D341Med (cell line): ENCODE measurements at places on chromosomes 1 and 21.

- DNase-seq, result no peak
These were observed 11.3 kb downstream of the CRABP2 start for GRCh38 chr1:156693848-156694689.

- no peak for DNase-seq
These were observed 24.6 kb downstream of the PROX1 start for GRCh38 chr1:214012418-214012817.

DNA sequence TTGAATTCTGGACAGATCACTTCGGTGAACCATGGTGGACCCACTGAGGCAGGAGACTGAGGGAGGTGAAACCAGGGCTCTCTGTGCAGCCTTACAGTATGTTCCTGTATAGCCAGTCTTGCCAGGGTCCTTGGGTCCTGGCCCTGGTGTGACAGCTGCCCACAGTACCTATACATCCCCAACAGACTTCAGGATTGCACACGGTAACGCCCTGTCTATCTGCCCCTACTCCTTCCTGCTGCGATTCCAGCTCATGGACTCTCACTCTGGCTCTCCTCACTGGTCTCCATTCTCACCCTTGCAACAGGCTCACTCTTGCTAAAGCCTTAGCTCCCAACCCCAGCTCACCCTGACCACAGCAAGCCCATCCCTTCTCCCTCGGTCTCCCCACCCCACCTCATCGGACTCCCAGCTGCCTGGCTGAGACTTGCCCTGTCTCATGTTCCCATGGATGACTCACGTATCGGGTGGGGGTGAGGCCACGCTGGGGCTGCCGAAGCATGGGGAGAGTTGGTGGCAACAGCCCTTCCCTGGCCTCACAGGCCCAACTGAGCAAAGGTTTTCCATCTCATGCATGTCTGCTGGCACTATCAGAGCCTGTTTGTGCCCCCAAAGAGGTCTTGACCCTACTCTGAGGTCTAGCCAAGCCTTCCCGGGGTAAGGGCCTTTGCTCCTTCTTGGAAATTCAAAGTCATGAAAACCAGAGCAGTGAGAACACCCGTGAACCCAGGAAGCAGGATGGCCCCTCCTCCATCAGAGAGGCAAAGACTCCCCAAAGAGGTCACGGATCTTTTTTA, 7.1 kb downstream of the PHLDA3 start:
- no peak for DNase-seq

DNA sequence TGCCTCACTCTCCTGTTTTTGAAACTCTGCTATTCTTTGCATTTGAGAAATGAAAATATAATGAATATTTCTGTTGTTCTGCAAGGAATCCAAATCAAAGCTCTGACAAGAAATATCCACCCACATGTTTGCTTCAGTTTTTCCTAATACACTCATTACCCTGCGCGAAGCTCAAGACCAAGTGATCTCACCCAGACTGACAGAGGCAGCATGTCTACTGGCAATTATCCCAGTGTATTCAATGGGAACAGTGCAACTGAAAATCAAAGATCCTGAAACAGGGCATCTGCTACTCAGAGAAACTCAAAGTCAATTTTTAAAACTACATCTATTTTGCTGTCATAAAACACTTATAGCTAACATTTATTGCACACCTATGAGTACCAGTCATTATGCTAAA, 321.0 kb upstream of the LRRC7 start:
- DNase-seq, result no peak

DNA sequence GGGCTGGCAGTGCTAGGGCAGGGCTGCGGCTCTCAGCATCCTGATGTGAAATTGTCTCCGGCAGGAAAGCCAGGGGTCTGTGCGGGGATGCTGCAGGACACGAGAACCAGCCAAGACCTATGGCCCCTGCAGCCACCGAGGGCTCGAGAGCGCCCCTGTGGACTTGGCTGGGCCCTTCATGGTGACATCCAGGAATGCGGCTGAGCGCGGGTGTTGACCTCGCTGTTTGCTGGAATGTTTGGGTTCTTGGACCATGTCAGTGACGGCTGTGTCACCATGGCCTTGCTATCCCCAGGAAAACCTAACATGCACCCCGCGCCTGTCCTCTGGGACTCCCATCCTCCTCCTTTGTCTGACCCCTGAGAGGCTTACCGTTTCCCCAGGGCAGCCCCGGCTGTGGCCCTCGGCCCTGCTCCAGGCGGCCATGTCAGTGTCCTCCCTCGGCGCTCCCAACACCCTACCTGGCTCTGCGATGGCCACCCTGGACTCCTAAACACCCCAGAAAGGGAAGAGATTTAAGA, 14.3 kb upstream of the C1orf174 start:
- DNase-seq, result no peak

DNA sequence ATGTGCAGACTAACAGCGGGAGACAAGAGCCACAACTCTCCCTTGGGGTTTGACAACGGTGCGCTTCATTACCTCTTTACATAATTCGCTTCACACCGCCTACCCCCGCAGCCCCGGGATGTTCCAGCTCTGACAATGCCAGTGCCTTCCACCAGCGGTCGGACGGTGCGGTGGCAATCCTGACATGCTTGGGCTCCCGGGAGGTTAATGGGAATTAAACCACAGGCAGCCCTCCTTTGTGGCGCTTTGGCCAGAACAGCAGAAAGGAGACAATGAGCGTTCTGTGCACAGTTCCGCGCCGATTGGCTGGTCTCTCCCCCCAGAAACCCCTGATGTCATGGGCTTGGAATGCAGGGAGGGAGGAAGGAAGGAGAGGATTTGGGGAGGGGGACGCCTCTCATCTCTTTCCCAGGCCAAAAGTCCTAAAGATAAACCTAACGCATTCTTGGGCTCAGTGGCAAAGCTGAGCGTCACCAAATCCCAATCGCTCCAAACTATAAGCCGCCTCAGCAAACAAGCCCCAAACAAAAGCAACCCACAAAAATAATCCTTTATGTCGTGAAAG, 1.3 kb downstream of the CNN3 start:
- peak; percentile 75 for DNase-seq

GRCh38 chr1:226677027-226678020, 61.8 kb downstream of the ITPKB start:
- no peak for DNase-seq

DNA sequence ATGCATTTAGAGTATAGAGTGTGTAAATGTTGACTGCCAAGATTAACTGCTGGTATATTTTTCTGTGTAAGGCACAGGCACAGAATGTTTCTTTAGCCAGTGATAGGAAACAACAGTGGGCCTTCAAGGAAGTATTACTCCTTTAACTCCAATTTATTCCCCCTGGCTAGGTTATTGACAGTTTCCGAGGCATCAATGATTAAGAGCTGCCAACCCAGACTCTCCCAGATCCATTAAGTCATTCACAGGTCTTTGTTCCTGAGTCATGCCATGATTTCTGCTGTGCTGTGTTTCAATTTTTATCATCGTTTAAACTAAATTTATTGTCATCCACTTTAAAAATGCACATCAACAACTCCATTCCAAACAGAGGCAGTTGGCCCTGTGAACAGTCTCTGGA, 9.2 kb downstream of the ZNF648 start:
- DNase-seq, result no peak

DNA sequence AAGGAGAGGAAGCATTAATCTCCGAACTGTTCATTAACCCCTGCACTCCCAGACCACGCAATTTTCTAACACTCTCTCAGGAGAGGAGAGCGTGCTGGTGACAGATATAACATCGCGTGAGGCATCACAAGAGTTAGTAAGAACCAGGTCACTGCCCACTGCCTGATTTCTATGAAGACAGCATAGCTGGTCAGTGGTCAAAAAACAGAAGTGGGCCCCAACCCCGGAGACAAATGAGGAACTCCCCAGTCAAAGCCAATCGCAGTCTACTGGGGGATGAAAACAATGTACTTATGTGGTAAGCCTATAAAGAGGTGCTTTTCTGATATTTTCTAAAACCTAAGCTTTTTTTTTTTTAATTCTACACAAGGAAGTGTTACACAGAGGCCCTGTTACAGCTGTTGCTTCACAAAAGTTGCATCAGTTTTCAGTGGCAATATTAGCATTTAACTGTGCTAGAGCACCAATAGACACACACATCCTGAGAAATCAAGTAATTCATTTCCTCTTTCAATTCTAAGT, 231.8 kb upstream of the IRF2BP2 start:
- DNase-seq, result no peak

DNA sequence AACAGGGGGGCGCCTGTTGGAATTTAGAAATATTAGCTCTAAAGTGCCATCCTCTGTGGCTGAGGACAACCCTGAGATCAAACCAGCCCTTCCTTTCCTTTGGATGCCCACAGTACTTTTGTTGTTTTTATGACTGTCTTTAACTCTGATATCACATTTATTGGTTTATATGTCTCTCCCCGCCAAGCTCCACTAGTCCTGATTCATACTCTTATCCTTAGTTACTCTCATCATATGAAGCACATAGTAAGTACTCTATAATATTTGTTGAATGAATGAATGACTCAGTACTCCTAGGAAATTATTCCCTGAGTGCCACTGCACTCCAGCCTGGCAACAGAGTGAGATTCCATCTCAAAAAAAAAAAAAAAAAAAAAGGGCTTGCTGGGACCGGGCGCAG, 22.6 kb upstream of the NRDC start:
- DNase-seq, result no peak

- no peak for DNase-seq
These were observed 87.0 kb downstream of the UBE2U start for GRCh38 chr1:64290420-64290819.
